ENCODE measurements at places on chromosomes 12 and 14.

- DNase-seq: no peak
- peak within 1 kb of the TSS; percentile 65 for H3K27ac ChIP-seq
- peaks cover 3% of the 10 kb centered on the region for H3K4me1 ChIP-seq
- H3K27me3 ChIP-seq: peaks cover 15% of the 10 kb centered on the region
- H3K4me3 ChIP-seq: peak within 1 kb of the TSS; percentile 37
- H3K36me3 ChIP-seq: no peaks in the 10 kb centered on the region
These were observed at the start of gene LTBR for GRCh38 chr12:6383572-6384498. Gene LTBR, plus strand, starts transcription at chr12:6384162. Its CDS starts 197 bp downstream, at chr12:6384359.

- H3K4me3 ChIP-seq: no peak overlapping the region
- no peaks in the 10 kb centered on the region for H3K27me3 ChIP-seq
- no peak overlapping the region for H3K27ac ChIP-seq
These were observed 151.0 kb downstream of the SLC38A4 start for GRCh38 chr12:46674800-46675199.

DNA sequence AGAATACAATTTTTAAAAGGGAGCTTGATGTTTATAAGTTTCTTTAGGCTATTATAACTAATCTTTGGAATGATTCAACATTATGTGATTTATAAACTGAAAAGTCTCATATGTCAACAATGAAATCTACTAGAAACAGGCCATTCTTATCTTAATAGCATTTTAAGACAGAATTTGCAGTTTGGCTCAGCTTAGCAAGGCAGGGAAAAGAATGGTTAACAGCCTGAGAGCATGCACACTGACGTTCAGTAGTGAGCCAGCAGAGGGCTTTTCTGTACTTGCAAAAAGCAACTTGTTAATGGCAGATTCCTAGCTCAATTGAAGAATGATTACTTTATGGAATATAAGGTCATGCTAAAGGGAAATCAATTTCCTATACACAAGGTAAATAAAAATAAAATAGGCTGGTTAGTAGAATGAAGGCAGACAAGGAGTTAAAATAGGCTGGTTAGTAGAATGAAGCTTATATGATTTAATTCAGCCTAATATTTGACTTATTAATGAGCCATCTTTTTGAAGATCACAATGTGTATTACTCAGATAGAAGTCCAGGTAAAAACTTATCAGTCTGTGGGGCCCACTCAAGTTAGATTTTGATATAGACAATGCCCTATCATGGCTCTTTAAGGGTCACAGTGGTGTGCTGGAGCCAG is 95.9 kb downstream of the OTOGL start:
- no peak for DNase-seq
- H3K27ac ChIP-seq: no peak overlapping the region
- no peaks in the 10 kb centered on the region for H3K4me1 ChIP-seq
- peaks cover 6% of the 10 kb centered on the region for H3K27me3 ChIP-seq
- H3K36me3 ChIP-seq: no peaks in the 10 kb centered on the region

GRCh38 chr12:80469681-80470080 is 25.6 kb downstream of the PTPRQ start:
- no peaks in the 10 kb centered on the region for H3K36me3 ChIP-seq
- no peak for DNase-seq
- H3K4me3 ChIP-seq: no peak overlapping the region
- no peaks in the 10 kb centered on the region for H3K4me1 ChIP-seq

DNA sequence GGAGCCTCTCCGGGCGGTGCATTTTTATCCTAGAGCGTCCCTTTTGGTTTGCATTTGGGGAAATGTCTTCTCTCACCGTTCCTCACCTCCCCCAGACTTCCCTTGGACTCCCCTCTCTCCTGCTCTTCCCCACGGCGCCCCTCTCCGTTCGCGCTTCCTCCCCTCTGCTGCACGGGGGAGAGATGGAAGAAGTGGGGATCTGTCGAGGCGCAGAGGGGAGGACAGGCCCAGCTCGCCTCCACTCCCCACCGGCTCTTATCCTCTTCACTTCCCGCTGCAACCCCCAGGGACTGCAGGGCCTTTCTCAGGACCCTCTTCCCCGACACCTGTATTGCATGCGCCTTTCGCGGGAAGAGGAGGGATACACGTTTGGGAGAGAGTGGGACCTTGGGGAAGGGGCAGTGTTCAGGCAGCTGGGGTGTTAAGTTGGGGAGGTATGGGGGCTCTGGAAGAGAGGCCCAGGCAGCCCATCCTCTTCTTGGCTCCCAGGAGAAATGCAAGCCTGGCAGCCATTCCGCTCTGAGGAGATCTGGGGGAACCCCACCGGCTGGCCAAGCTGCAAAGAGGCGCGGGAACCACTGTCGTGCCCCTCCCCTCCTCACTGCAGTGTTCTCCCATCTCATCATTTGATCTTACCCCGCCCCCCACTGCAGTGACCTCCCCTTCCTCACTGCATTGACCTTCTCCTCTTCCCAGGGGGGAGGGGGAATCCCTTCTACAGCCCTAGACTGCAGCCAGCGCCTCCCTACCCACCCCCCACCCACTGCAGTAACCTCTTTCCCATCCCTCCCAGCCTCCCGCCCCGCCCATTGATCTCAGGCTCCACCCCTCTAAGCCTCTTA is 788 bp downstream of the ENO2 start:
- peaks cover 23% of the 10 kb centered on the region for H3K4me1 ChIP-seq
- no peak for DNase-seq
- H3K27me3 ChIP-seq: no peaks in the 10 kb centered on the region
- H3K4me3 ChIP-seq: peak overlapping the region; percentile 100

DNA sequence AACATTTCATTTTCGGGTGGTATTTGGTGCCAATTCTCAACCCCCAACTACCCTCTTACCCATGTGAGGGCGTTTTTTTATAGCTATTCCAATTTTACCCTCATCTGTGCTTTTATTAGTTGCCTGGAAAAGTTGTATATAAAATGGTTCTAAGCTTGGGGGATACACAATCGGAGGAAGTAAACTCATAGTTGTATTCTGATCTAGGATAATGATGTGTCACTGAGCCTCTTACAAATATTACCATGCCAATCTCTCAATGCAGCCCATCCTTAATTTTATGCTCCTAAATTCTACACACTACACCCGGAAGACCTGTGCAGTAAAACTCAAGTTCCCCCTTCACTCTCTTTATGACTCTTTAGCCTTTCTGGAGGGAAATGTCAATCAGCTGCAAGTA is 1206.5 kb upstream of the FLRT2 start:
- H3K4me3 ChIP-seq: no peak overlapping the region
- DNase-seq: no peak
- H3K36me3 ChIP-seq: no peaks in the 10 kb centered on the region
- no peak overlapping the region for H3K27ac ChIP-seq
- no peaks in the 10 kb centered on the region for H3K4me1 ChIP-seq

DNA sequence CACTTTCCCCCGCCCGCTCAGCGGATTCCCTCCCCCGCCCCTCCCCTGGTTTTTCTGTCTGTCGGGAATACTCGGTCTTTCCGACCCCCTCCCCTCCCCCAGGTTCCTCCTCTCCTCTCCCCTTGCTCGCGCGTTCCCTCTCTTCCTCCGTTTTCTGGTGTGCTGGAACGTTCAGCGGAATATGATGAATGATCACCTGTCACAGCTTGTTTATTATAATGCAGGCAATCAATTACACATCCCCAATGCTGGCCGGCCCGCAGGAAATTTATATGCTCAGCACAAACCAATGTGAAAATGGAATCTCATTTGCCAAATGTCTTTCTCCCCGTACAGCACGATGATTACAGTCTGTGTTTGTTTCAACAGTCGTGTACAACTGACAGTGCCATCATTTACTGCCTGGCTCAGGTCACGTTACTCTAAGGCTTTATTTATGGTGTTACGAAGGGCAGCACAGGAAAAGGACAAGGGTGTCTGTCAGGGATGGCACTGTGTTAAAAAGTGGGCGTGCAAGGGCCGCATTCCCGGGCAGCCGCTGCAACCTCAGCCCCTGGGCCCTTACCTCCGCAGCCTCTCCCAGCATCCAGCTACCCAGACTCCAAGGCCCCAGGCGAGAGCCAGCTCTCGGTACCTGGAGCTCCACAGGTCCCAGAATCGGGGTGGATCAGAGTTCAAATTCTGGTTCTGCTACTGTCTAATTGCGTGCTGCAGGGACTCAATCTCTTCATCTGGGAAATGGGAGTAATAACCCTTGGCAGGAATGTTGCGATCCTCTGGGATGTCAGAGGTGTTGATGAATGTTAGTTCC is 24.7 kb upstream of the MAP1LC3B2 start:
- no peaks in the 10 kb centered on the region for H3K36me3 ChIP-seq
- peak overlapping the region; percentile 79 for H3K4me3 ChIP-seq
- peaks cover 44% of the 10 kb centered on the region for H3K4me1 ChIP-seq

DNA sequence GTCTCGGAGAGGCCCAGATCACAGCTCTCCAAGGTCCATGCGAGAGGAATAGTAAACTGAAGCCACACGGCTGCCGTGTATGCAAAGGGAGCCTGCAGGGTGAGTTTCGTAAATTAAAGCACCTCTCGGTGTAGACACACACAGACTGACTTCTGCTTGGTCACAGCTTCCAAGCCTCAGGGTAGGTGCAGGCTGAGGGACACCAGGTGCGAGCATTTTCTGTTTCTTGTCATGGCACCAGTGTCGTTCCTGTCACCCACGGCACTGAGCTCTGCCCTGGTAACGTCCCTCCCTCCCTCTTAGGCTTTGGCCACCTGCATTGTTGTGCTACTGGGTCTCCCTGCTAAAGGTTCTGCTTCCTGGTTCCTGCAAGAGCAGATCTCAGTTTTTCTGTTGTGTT is 76.2 kb upstream of the DYNC1H1 start:
- DNase-seq: no peak
- H3K36me3 ChIP-seq: peaks cover 31% of the 10 kb centered on the region
- no peak overlapping the region for H3K4me3 ChIP-seq

- H3K36me3 ChIP-seq: no peaks in the 10 kb centered on the region
- no peak overlapping the region for H3K27ac ChIP-seq
- no peak overlapping the region for H3K4me3 ChIP-seq
- peaks cover 26% of the 10 kb centered on the region for H3K27me3 ChIP-seq
- H3K4me1 ChIP-seq: no peaks in the 10 kb centered on the region
- no peak for DNase-seq
These were observed 101.2 kb upstream of the STXBP6 start for GRCh38 chr14:25150934-25151790.

- no peak for DNase-seq
- H3K4me1 ChIP-seq: no peaks in the 10 kb centered on the region
- no peak overlapping the region for H3K4me3 ChIP-seq
- H3K27me3 ChIP-seq: no peaks in the 10 kb centered on the region
These were observed 66.3 kb downstream of the RBM19 start for GRCh38 chr12:113899561-113900471.

DNA sequence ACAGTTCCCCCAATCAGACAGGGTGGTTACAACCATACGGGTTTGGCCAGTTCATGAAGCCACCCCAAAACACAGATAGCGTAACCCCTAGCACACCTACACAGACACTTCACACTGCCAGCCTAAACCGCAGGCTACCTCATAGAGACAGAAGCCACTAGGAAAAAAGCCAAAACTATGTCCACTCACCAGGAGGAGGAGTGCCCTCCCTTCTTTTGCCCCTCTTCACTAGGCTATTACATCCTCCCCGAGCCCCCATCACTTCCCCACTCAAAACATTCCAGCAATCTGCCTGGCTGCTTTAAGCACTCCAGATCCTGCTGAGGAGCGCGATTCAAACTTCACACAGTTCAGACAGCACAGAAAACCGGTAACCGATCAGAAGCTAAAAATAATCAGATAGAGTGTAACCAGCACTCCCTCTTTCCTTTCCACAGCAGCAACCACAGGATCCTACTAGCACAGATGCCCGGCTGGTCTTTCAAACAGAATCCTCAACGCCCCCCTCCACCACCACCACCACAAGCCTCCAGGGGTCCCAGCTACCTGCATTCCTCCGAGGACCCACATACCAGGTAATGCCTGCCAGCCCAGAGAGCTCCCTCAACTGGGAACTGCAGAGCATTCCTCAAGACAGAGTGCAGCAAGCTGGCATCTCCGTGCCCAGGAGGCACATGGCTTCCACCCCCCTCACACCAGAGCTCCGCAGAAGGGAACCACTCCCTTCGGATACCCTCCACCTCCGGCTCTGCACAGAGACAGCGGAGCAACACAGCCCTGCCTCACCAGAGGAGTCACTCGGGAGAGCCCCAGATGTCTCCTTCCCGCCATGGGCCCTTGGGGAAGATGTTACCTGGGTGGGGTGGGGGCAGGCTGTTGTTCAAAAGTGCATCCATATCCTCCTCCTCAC is 1.5 kb downstream of the CHD4 start:
- no peaks in the 10 kb centered on the region for H3K27me3 ChIP-seq
- peaks cover 46% of the 10 kb centered on the region for H3K36me3 ChIP-seq
- peak; percentile 52 for DNase-seq

- H3K27ac ChIP-seq: no peak overlapping the region
- DNase-seq: no peak
- no peaks in the 10 kb centered on the region for H3K36me3 ChIP-seq
- H3K27me3 ChIP-seq: peaks cover 15% of the 10 kb centered on the region
- H3K4me3 ChIP-seq: no peak overlapping the region
These were observed 2.5 kb downstream of the LTBR start for GRCh38 chr12:6386491-6386890.

DNA sequence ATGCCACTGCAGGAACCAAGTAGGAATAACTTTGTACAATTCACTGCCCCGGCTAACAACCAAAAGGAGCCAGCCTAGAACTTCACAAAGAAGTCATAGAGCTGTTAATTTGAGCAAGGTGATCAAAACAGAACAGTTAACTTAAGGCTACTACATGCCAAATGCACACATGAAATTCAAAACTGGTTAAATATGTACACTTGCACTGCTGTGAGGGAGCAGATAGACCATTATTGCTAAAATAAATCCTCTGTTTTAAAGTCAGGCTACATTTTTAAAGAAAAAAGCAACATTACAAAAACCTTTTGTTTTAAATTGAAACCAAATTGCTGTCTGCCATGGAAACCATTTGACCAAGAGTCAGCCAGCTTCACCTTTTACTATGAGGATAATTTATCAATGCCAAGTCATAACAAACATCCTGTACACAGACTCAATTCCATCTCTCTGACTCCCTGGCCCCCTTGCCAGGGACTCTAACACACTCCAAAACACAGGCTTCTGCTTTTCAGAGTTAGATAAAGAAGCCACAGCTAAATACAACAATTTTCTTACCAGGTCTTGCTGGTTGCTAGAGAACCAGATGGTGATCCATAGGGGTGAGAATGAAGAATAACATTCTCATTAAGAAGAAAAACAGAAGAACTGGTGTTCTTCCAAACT is 84.0 kb downstream of the LRP6 start:
- peaks cover 2% of the 10 kb centered on the region for H3K4me1 ChIP-seq
- no peak overlapping the region for H3K4me3 ChIP-seq
- H3K36me3 ChIP-seq: peaks cover 13% of the 10 kb centered on the region
- no peak overlapping the region for H3K27ac ChIP-seq
- DNase-seq: no peak

GRCh38 chr12:116441292-116441691 is 117.9 kb upstream of the MAP1LC3B2 start:
- H3K4me3 ChIP-seq: no peak overlapping the region
- peaks cover 6% of the 10 kb centered on the region for H3K4me1 ChIP-seq
- H3K27me3 ChIP-seq: no peaks in the 10 kb centered on the region
- no peak overlapping the region for H3K27ac ChIP-seq

- H3K4me3 ChIP-seq: no peak overlapping the region
- peaks cover 28% of the 10 kb centered on the region for H3K4me1 ChIP-seq
- no peak for DNase-seq
- no peaks in the 10 kb centered on the region for H3K27me3 ChIP-seq
- no peak overlapping the region for H3K27ac ChIP-seq
- H3K36me3 ChIP-seq: peaks cover 5% of the 10 kb centered on the region
These were observed 5.5 kb downstream of the ASIC1 start for GRCh38 chr12:50062728-50063460.
